Heart left ventricle (tissue), 16 donors: ENCODE measurements at places on chromosomes 16 and 17.

- DNase-seq: peak; percentile 89
Observed at GRCh38 chr17:38729886-38730525, at the start of gene CISD3. Gene CISD3, plus strand, starts transcription at chr17:38730341. Its CDS starts 18 bp downstream, at chr17:38730359.

DNA sequence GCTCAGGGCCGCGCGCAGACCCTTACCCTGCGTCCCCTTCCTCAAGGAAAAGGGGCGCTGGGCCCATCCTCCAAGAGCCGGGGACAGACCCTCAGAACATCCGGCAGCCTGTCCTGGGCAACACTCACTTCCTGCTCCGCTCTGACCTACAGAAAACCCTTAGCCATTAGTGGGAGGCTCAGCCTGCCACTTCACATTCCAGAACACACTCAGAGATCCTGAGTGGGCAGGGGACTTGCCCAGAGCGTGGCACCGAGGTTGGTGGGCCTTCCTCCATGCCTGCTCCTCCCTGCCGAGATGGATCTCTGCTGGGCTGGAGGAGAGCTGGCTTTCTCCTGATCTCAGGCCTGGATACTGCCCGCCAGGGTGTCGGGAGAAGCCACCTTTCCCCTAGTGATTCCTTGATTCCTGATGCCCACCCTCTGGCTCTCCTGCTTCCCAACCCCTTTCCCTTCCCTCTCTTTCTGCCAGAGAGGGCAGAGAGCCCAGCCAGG is 1.5 kb downstream of the SCARF1 start:
- peak; percentile 55 for DNase-seq

- DNase-seq: no peak
Observed at GRCh38 chr17:77811521-77811920, 147.0 kb upstream of the TNRC6C start.

- DNase-seq: peak; percentile 79
Observed at GRCh38 chr17:42679492-42680330, 1.9 kb downstream of the CCR10 start.

GRCh38 chr17:77609553-77610517 is 348.7 kb upstream of the TNRC6C start:
- DNase-seq: no peak

DNA sequence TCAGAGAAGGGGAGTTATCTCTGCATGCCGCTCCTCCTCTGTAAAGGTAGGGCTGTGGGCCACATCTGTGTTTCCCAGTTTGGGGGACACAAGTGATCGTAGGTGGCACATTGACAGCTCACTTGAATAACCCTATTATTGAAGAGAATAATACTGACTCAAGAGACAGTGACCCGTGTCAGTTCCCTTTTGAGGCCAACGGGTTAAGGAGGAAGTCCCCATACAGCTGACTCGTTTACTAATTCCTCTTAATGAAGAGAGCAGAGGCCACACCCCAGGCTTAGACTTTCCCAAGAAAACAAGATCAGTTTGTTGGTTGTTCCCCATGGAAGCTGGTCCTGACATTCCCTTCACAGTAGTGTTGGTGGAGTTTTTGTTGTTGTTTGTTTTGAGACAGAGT is 33.0 kb downstream of the IL4R start:
- no peak for DNase-seq
